ENCODE measurements at places on chromosomes 13 and 19.

DNA sequence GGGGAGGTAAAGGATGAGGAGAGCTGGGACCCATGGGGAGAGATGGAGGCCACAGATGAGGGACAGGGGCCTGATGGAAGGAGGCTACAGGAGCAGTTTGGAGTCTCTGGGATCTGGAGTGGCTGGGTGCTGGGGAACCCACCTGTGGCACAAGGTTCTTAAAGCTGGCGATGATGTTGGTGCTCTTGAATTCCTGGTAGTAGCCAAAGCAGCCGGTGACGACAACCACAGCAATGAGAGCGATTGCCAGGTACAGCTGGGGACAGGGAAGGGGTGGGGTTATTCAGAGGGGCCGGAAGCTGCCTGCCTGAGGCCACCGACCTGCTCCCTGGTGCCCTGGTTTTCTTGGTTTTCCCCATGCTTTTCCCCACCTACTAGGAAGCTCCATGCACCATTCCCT lies 2.8 kb downstream of the ATP4A start:
- DNase-seq: no peak

GRCh38 chr13:83414393-83414792 lies 467.9 kb downstream of the SLITRK1 start:
- no peak for DNase-seq

DNA sequence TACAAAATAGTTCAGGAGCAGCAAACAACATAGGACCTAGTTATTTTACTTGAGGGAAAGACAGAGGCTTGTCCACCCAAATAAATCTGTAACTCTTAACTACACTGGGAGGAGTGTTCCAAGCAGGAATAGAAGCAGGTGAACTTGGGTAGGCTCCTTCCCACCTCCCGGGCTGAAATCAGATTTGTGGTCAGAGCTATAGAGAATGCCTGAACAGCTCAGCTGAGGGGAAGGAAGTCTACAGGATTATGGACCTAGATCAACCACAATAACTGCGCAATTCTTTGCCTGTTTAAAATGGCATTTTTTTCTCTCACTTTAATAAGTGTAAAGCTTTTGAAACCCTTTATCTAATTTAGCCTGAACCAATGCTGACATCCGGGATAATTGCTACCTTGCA lies 73.5 kb upstream of the IRS2 start:
- DNase-seq: no peak

GRCh38 chr19:991174-991931 lies 7.2 kb downstream of the WDR18 start:
- DNase-seq: peak; percentile 45

DNA sequence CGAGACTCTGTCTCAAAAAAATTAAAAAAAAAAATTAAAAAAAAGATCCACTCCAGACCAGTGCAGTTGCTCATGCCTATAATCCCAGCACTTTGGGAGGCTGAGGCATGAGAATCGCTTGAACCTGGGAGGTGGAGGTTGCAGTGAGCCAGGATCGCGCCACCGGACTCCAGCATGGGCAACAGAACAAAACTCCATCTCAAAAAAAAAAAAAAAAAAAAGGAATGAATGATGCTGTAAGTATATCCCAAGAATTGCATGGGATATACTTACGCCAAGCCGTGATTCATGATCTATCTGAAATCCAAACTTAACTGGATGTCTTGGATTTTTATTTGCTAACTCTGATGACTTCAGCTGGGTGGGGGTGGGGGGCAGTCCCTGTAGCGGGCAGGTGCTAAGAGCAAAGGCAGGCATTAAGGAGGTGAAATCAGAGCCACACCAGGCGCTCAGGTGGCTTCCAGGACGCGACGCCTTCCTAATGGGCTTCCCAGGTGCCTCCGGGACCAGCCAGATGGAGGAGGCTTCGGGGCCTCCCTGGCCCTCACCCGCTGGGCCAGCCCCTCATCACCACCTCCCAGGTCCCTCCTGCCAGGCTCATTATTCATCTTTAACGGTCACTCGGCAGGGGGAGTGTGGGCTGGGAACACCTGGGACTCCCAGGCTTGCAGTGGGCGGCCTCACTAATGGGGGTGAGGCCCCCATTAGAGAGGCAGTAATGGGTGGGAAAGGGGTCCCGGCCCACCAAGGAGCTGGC lies 11.4 kb upstream of the FUT5 start:
- DNase-seq: no peak

DNA sequence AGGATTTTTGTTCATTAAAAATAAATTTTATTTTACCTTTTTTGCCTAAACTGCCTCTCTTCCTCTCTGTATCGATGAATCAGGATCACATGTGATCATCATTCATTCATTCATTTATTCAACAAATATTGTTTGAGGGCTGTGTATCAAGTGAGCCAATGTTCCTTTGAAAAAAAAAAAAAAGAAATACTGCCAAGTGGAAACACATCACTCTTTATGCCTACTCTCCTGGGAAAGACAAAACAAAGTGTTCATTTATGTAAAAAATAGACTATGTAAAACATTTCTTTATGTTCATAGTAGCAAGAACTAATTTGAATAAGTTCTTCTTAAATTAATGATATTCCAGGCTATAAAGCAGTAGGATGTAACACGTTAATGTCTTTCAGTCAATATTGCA lies 233.1 kb downstream of the POSTN start:
- no peak for DNase-seq
